ENCODE measurements at places on chromosomes 1 and 21. TPM values are rescaled to one million over a fixed set of nuclear protein-coding genes. Genes with fewer than 3 reads are reported as not detected.

The ADAMTS1 gene
- polyA plus RNA-seq, result 3.3 TPM

The UTS2 gene
- not detected for polyA plus RNA-seq

The CA6 gene
- polyA plus RNA-seq, result not detected

The RHOU gene
- polyA plus RNA-seq, result 1.1 TPM

The C8A gene
- not detected for polyA plus RNA-seq

The TPTE gene
- polyA plus RNA-seq, result not detected

The MFSD2A gene
- 0.73 TPM for polyA plus RNA-seq

The KRTAP25-1 gene
- not detected for polyA plus RNA-seq

The WDR64 gene
- polyA plus RNA-seq, result not detected

The ATP6V1G3 gene
- not detected for polyA plus RNA-seq

The AIRE gene
- not detected for polyA plus RNA-seq

The CACNA1S gene
- not detected for polyA plus RNA-seq

The RHBDL2 gene
- 0.20 TPM for polyA plus RNA-seq

The ITLN1 gene
- polyA plus RNA-seq, result not detected

The FOXJ3 gene
- 17.1 TPM for polyA plus RNA-seq

The ETV3L gene
- polyA plus RNA-seq, result not detected

The GPA33 gene
- 0.15 TPM for polyA plus RNA-seq

The DCDC2B gene
- not detected for polyA plus RNA-seq

The CCDC30 gene
- polyA plus RNA-seq, result 10.0 TPM

The FCMR gene
- not detected for polyA plus RNA-seq

The CR1 gene
- polyA plus RNA-seq, result not detected

The KISS1 gene
- not detected for polyA plus RNA-seq

The HES4 gene
- not detected for polyA plus RNA-seq

The CACNA1E gene
- 2.4 TPM for polyA plus RNA-seq

The INAVA gene
- 0.66 TPM for polyA plus RNA-seq

The NOS1AP gene
- polyA plus RNA-seq, result 0.69 TPM

The ETV3 gene
- 3.7 TPM for polyA plus RNA-seq

The HTR1D gene
- not detected for polyA plus RNA-seq

The FASLG gene
- not detected for polyA plus RNA-seq

The GBP7 gene
- not detected for polyA plus RNA-seq

The AZIN2 gene
- polyA plus RNA-seq, result 8.1 TPM

The GJA9 gene
- polyA plus RNA-seq, result not detected

The G0S2 gene
- polyA plus RNA-seq, result 1.0 TPM

The GJB3 gene
- polyA plus RNA-seq, result 12.3 TPM
